ENCODE measurements at places on chromosomes 13 and 19.

DNA sequence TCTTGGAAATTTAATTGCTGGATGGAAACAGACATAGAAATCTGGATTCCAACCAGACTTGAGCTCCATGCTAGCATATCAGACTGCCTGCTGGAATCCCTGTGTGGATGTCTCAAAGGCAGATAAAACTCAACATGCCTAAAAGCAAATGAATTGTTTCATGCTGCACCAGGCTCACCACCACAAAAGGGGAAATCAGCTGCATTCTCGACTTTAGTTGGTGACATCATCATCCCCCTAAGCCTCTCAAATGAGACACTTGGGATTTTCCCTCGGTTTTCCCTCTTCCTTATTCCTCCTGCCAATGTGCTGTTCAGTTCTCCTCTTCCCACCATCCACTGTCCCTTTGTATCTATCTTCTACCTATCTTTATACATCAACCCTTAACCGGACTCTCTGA lies 134.3 kb downstream of the ZDHHC20 start:
- DNase-seq: no peak

- DNase-seq: no peak
Observed at GRCh38 chr19:10105509-10106099, 558 bp upstream of the PPAN start.

DNA sequence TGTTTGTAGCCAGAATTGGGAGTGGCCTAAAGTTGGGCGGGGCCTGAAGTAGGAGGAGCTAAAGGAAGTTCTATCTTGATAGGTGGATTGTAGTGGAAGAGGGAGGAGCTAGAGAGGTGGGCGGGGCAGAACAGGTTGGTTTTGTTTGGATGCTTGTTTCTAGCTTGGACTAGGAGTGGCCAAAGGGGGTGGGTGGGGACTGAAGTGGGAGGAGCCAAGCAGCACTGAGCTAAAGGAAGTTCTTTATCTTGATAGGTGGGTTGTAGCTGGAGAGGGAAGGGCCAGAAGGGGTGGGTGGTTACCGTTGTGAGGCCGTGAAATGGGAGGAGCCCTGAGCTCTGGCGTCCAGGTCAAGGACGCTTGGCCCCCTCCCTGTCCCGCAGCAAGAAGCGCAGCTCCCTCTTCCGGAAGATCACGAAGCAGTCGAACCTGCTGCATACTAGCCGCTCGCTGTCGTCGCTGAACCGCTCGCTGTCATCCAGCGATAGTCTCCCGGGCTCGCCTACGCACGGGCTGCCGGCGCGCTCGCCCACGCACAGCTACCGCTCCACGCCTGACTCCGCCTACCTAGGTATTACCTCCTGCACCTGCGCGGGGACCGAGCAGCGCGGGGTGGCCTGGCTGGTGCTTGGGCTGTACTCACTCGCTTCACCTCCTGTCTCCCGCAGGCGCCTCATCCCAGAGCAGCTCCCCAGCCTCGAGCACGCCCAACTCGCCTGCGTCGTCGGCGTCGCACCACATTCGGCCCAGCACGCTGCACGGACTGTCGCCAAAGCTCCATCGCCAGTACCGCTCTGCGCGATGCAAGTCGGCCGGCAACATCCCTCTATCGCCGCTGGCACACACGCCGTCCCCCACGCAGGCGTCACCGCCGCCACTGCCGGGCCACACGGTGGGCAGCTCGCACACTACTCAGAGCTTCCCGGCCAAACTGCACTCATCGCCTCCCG lies 8.0 kb downstream of the DNASE2 start:
- peak; percentile 75 for DNase-seq

DNA sequence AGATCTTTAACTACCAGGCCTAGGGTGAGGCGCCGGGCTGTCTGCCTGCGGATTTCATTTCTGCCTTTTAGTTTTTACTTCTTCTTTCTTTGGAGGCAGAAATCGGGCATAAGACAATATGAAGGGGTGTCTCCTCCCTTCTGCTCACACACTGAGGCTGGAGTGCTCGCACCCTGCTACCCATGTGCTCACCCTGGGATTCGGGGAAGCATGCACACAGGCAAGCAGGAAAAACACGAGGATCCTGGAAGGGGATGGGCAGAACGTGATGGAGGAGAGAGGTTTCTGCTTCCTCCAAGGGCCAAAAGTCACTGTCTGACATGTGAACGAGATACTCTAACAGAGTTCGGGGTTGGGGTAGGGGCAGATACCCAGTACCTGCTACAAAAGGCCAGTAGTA lies 28.4 kb downstream of the ZNF823 start:
- DNase-seq: no peak

DNA sequence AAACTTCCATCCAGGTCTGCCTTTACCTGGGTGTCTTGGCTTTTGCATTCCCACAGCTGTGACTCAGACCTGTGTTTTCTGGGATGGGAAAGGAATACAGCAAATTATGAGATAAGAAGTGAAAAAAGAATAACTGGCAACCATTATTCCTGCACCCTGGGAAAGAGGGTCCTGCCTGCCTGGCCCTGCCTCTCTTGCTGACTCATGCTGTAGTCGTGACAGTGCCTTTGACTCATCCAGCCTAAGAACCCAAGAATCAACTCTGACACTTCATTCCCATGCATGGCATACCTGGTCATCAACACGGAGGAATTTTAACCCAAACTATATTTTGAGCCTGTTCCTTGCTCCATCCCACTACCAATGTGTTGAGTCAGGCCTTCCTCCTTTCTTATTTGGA lies 185.4 kb upstream of the SERP2 start:
- DNase-seq: no peak

GRCh38 chr13:24911133-24911908 lies 147.4 kb downstream of the RNF17 start:
- DNase-seq: no peak

DNA sequence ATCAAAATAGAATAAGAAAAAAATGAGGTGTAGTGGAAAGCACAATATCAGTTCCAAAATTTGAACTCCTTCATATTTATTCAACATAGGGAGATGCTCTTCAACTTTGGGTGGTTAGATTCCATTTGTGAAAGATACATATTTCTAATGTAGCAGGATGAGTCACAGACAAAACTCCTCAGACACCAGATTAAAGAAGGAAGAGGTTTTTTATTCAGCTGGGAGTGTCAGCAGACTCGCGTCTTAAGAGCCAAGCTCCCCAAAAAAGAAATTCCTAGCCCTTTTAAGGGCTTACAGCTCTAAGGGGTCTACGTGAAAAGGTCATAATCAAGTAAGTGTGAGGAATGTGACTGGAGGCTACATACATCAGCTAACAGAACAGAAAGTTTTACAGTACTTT lies 6.8 kb upstream of the ZNF765 start:
- DNase-seq: no peak

DNA sequence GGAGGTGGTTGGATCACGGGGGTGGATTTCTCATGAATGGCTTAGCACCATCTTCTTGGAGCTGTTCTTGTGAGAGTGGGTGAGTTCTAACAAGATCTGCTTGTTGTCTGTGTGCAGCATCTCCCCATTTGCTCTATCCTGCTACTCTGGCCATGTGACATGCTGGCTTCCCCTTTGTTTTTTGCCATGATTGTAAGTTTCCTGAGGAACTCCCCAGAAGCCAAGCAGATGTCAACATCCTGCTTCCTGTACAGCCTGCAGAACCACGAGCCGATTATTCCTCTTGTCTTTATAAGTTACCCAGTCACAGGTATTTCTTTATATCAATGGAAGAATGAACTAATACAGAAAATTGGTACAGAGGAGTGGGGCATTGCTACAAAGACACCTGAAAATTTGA lies 2.3 kb upstream of the SIGLEC12 start:
- DNase-seq: peak; percentile 37

DNA sequence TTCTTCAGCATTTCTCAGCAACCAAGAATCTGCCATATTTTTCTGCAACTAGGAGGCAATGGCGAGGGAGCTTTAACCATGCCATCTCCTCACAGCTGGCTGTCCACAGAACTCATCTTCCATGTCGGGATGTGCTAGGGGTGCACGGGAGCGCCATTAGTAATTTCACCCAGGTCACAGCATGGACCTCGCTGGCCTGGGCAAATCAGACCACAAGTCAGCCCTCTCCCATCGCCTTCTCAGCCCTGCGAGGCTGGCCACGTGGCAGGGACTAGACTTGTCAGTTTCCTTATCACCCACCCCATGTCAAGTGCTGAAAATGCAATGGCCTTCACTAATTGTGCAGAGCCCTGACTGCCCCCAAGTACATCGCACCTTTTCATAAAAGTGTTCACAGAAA lies 15.7 kb downstream of the COL4A1 start:
- DNase-seq: peak; percentile 37

GRCh38 chr13:25674371-25674770 lies 302.6 kb downstream of the ATP8A2 start:
- no peak for DNase-seq

DNA sequence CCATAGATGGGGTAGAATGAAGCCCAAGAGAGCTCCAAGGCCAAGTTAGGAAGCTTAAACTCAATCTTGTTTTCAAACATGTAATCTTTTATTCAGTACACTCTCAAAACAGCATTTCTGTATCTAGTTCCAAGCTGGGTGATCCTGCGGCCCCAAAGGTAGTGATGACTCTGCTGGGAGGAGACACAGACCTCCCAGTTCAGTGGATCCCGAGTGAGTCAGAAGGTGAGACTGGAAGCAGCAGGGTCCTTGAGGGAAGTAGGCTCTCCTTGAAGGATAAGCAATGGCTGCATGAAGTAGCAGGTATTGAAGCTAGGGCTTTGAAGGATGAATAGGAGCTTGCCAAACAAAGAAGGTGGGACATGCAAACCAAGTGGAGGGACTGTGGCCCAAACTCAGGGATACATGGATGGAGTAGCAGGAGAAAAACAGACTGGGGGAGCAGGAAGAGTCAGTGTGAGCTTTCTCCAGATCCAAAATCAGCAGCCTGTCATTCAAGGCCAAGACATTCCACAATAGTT lies 9.6 kb downstream of the TINCR start:
- no peak for DNase-seq

GRCh38 chr19:30621326-30621920 lies 249.2 kb downstream of the ZNF536 start:
- no peak for DNase-seq

DNA sequence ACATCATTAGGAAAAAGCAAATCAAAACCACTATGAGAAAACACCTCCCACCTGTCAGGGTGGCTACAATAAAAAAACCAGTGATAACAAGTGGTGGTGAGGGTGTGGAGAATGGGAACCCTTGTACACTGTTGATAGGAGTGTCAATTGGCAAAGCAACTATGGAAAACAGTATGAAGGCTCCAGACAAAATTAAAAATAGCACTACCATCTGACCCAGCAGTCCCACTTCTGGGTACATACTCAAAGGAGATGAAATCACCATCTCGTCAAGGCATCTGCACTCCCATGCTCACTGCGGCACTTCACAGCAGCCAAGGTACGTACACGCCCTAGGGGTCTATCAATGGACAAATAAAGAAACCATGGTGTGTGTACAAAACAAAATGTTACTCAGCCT lies 715.1 kb downstream of the UQCRFS1 start:
- DNase-seq: no peak

DNA sequence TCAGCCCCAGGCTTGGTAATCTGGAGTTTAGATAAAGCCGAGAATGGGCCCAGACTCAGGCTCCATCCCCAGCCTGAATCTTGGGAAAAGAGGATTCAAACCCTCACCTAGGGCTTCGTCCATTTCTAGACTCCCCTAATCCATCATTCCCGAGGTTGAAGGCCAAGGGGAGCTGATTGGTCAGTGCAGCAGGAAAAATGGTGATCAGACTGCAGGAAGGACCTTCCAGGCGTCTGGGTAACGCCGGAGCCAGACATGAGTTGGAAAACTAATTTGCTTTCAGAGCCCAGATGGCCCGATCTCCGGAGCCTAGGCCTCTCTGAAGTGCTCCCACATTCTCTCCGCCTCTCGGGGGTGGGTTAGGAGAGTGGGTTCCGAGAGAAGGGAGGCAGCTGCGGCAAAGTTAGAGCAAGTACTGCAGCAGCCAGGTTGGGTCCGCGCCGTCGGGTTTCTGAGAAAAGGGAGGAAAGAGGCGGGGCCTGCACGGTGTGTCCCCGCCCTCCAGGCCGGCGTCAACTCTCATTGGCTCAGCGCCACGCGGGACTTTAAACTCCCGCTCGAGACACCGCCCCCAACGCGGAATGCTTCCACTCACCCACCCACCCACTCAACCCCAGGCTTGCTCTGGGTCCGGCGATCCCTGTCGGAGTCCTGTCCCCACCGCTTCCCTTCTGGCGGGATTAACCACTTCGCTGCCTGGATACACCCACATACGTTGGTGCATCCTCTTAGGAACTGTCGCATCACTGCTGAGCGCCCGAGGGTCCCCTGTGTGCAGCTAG lies 788 bp upstream of the RTBDN start:
- DNase-seq: peak; percentile 60

DNA sequence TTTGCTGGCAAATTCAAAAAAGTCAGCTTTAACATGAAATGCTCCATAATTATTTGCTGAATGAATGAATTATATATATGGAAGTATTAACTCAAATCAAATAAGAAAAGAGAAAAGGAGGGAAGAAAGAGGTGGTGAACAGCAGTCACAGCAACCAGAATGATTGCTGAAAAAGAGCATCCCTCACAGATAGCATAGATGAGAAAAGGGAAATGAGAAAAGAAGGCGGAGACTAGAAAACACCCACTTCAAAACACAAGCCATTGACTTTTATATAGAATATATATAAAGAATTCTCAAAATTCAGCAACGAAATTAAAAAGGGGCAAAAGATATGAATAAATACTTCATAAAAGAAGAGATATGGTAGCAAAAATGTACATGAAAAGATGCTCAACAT lies 75.2 kb downstream of the CAB39L start:
- no peak for DNase-seq

DNA sequence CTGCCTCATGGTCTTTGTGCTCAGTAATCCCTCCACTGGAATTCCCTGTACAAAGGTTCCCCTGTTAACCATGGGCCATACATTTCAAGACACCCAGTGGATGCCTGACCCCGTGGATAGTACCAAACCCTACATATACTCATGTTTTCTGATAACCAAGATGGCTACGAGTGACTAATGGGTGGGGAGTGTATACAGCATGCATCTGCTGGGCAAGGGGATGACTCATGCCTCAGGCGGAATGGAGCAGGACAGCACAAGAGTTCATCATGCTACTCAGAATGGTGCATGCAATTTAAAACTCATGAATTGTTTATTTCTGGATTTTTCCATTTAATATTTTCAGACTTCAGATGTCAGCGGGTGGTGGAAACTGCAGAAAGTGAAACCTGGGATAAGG lies 13.3 kb upstream of the FGF9 start:
- no peak for DNase-seq

DNA sequence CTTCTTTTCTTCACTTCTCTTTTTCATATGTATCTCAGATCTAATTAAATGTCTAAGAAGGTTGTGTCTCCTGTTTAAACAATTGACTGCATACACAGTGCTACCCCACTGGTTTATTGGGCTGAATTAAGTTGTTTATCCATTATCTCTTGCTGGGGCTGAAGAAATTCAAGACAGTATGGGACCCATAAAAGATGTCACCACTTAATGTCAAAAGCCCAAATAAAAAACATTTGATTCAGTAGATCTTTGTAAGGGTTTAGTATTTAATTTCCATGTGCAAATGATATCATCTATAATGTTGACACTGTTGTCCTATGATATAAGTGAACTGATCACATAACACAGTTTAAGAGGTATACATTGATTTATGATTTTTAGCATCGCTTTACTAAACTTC lies 1431.9 kb upstream of the PCDH20 start:
- DNase-seq: no peak

- DNase-seq: peak; percentile 52
Observed at GRCh38 chr13:113907635-113908617, 44.0 kb upstream of the GAS6 start.

- DNase-seq: no peak
Observed at GRCh38 chr13:110319774-110320509, 12.9 kb downstream of the COL4A2 start.
